Activated naive CD8-positive, alpha-beta T cell treated with anti-CD3 and anti-CD28 coated beads, Interleukin-2, amount 50 U/mL, for 24 hours (primary cell): ENCODE measurements at places on chromosomes 1 and 21.

GRCh38 chr1:53024117-53024516 is 37.9 kb upstream of the PODN start:
- DNase-seq: no peak

DNA sequence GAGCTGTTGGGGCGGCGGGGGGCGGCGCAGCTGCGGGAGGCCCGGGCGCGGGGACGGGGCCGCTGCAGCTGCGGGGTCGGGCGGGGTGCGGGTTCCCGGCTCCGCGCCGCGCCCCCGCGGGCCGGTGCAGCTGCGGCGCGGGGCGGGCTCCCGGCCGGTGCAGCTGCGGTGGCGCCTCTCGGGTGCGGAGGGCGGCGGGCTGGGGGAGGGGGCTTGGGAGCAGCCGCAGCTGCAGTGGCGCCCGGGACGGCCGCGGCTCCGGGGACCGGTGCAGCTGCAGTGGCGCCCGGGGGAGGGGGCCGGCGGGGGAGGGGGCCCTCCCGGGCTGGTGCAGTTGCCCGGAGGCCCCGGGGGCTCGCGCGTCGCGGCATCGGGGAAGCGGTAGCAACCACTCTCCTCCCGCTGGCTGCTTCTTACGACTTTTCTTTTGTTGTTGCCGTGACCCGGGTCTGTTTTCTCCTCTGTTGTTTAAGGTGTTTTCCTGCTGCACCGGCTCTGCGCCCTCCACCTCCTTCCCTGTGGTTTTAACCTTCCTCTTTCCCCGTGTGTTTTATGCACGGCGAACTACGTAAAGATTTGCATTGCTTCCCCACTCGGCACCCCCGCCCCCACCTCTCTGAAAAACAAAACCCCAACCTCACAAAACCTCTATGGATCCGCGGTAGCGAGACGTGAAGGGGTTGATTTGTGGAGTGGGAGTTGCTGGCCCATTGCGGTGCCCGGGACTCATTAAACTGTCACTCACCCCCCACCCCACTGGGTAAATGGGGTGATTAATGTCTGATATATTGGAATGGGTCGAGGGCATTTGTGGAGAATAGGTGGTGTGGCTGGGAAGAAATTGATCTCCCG is 1.7 kb upstream of the ZBTB18 start:
- peak; percentile 35 for DNase-seq

- DNase-seq: no peak
Measured at GRCh38 chr1:207335695-207336363, 14.4 kb downstream of the CD55 start.

- DNase-seq: peak; percentile 29
Measured at GRCh38 chr21:30340714-30341573, 3.5 kb upstream of the KRTAP27-1 start.

DNA sequence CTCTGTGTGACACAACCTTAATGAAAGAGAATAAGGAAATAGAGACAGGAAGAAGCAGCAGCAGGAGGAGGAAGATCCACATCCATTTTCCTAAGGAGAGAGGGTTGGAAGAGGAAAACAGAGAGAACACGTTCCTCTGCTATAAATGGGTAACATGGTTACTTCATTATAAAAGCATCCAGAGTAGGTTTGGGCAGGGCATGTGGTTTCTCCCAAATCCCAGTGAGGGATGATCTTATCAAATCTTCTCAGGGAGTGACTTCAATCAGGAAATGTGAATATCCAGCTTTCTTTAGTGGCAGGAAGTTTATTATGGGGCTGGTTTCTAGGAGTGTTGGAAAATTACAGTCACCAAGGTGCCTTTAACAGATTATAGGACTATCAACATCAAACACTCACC is 11.1 kb downstream of the CYP2J2 start:
- DNase-seq: no peak

DNA sequence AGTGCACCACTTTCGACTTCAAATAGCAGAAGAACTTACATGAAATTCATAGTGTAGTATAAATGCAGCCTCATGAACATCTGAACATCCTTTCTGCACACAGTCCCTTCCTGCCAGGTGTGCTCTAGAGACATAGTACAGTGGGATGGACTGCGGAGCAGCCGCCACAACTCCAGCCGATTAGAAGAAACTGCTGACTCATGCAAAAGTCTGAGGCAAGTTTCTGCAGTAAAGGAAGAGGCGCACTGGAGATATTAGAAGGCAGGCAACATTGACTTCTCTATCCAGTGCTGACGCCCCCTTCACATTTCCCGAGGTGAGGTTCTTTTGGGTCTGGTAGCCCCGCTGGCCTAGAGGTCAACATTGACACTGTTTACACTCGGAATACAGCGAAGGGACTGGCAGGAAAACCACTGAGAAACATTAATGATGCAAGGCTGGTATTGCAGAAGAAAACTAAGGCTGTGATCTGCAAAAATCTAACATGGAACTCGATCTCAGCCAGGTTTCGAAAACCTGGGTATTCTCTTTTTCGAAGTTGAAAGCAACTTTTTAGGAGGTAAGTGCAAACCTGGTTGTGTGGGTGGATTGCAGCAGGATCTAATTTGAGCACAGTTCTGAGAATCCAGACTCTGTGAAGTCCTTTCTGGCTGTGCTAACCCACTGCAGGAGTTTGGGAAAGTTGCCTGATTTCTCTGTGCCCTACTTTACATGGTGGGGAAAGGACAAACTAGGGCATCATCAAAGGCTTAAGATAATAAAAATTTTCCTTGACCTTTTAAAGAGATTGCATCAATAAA is 90.7 kb downstream of the CDC7 start:
- no peak for DNase-seq

- DNase-seq: no peak
Measured at GRCh38 chr1:119853155-119853554, 41.9 kb upstream of the REG4 start.

DNA sequence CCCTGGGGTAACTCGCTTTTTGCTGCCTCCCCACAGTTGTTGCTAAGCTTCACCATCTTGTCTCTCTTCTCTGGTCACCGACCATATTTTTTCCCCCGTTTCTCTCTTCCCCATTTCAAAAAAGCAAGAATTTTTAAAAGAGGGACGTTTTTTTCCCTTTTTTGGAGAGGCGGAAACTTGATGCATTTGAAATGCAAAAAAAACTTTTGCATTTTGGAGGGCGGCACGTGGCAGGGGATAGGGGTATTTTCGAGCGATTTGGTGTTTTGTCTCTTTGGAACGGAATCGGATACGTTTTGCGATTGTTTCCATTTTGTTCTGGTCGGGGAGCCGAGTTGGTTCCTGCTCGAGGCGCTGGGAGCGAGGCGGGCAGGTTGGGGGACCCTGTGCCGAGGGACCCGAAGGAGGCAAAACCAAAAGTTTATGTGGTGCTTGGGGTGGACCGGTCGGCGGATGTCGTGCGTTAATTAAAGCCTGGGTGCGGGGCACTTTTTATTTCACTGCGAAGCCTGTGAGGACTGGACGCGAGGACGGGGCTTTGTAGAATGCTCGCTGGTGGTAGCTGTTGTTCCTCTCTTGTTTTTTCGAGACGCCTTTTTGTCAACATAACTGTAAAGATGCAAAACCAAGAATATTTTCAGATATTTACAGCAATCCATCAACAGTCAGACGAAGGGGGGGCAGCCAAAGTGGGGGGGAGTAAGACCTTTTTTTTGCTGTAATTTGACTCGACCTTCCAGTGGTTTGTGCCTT is 884 bp downstream of the H3-3A start:
- peak; percentile 48 for DNase-seq

- no peak for DNase-seq
Measured at GRCh38 chr1:234672349-234673135, 62.6 kb upstream of the IRF2BP2 start.

- peak; percentile 10 for DNase-seq
Measured at GRCh38 chr1:32539584-32540571, 651 bp downstream of the ZBTB8A start.
